Fibroblast of the conjunctiva (primary cell): ENCODE measurements at places on chromosomes 7 and 10.

GRCh38 chr7:138008588-138009349 is 6.9 kb upstream of the CREB3L2 start:
- no peak for DNase-seq

- DNase-seq: no peak
These were observed 27.7 kb downstream of the LSM5 start for GRCh38 chr7:32462451-32462850.

DNA sequence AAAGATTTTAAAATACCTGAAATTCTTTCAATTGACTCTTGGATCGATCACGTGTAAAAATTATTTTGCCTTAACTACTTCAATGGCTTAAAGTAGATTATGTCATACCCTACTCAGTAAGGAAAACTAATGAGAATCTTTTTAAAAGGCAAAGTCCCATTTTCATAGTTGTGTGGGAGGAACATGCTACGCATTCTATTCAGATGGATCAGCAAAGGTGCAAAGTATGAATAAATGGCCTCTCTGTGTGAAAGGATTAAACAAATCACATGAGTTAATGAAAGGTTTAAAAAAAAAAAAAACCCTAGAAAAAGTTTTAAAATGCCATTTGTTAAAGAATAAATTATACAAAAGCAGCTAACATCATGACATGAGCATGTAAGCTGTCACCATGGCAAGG is 77.1 kb downstream of the ENO4 start:
- DNase-seq: no peak

DNA sequence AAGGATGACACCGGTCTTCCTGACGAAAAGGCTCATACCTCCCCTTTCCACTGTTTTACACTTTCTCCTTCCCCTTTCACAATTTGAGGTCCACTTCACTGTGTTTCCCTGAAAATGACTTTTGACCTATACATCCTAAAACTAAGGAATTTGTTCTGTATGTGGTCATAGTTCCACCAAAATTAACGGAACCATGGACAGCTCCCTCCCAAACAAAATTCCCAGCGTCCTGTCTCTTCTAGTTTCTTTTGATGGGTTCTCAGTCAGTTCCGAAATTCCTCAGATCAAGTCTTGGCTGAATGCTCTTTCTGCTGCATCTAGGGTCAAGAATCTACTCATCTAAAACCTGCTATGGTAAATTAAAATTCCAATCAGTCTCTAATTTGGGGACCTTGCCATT is 1191.9 kb downstream of the CNTNAP2 start:
- no peak for DNase-seq

- peak; percentile 62 for DNase-seq
These were observed 85.1 kb downstream of the SUGCT start for GRCh38 chr7:40219917-40220316.

DNA sequence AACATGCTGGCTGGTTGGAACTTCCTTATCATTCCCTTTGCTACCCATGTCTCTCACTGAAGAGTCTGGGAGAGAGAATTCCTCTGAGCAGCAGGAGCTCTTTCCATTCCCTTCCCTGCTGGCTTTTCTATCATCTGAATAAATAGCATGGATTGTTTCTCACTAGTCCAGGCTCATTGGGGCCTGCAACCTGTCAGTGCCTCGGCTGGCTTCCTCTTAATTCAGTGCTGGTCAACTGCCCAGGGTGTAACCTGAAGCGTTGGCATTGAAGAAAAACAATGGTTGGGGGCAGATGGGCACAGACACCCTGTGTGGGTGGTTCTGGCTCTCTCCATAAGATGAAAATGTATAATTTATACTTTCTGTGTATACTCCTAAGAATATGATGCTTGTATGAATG is 155.6 kb downstream of the ANLN start:
- no peak for DNase-seq

- DNase-seq: peak; percentile 71
These were observed 11.5 kb downstream of the TMEM176B start for GRCh38 chr7:150788474-150789269.

- DNase-seq: no peak
These were observed 5.8 kb downstream of the FBH1 start for GRCh38 chr10:5895804-5896203.

DNA sequence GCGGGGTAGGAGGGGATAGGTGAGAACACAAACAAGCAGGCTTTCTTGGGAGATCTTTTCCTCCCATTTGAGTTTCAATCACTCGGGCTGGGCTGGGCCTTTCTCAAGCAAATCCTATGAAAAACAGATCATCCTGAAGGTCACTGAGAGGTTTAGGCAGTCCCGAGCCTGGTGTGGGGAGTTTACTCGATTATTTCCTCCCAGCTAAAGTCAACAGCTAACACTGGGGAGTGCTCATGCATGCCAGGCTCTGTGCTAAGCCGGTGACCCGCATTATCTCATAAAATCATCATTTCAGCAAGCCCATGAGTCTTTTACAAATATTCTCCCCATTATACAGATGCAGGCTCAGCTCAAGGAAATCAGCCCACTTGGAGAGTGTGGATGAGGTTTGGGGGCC is 85.0 kb upstream of the PAX2 start:
- no peak for DNase-seq

GRCh38 chr7:47587351-47587750 is 5.4 kb upstream of the TNS3 start:
- DNase-seq: no peak

GRCh38 chr10:28644647-28645046 is 32.7 kb upstream of the BAMBI start:
- DNase-seq: no peak

DNA sequence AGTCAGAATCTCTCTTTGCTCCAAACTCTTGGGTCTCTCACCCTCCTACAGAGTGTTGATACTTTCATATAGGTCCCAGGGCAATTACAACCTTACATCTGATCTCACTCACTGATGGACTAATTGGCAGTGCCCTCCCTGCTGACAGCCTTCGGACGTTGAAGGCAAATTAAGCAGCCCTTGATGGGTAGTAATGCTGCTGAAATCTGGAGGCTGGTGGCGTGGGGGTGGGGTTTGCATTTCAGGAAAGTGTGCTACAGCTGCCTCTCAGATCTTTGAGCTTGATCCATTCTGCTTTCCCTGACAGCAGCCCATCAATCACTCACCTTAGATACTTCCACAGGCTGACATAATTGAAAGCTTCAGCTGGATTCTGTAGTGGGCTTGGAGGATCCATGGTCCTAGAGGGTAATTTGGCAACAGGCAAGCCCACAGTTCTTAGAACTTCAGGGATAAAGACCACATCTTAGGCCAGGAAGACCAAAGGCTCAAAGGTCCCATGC is 349.1 kb upstream of the PODXL start:
- DNase-seq: no peak

- DNase-seq: no peak
These were observed 811 bp downstream of the CDK5 start for GRCh38 chr7:151056666-151057505.

DNA sequence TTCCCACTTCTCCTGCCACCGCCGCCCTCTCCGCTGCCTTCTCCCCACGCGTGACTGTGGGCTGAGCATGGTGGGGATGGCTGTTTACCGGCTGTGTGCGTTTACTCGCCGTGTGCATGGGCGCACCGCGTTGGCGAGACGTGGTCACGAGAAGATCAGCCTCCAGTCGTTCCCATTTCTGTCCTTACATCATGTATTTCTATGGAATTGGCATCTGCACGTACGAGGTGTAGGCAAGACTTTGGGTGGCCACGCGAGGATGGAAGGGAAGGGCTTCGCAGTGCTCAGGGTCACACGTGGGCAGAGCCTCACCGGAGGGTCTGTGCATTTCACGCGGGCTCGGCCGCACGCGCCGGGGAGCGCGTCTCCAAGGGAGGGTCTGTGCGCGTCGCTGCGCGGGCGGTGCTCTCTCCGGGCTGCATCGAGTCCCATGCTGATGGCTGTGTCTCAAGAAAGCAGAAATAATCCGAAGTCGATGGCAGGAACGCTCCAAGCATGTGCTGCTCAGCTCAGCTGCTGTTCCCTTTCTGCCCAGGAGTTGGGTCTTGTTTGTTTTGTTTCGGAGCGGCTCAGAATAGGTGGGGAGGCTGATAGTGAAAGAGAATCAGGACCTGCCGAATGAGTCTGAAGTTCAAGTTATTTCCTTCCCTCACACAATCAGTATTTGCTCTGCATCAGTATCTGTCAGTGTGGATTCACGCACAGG is 973 bp downstream of the CAMK1D start:
- DNase-seq: no peak

GRCh38 chr10:50503661-50504320 is 120.0 kb downstream of the SGMS1 start:
- no peak for DNase-seq

GRCh38 chr10:77576444-77577032 is 61.1 kb downstream of the KCNMA1 start:
- no peak for DNase-seq

DNA sequence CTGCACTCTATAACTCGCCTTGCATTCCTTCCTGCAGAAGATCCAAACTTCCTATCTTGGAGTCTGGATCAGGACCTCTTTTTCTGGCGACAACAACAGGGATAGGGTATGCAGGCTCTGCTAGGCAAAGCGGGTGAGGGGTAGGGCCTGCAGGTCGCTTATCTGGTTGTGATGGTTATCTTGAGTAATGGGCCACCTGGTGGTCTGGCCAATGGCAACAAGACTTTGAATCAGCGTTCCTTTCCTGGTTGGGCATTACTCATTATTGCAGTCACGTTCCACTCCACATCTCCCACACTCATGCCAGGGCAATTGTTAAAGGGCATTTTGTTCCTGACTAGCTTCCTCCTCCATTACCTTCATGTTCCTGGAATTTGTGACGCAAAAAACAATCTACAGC is 48.4 kb upstream of the PLXDC2 start:
- no peak for DNase-seq

DNA sequence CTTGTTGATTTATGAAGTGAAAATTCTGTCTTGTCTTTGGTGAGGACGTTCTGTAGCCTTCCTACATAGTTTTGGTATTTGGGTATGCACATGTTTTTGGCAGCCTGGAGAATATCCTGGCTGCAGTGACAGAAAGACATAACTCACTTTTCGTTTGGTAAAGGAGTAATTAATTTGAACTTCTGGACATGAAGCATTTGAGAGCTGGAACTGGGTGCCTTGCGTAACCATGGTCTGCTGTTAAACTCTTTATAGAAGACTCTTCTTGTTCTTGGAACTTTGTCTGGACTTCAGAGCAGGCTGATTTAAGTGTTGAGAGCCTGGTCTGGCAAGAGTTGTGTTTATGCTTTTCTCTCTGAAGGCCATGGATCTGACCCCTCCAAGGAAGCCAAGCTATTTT is 231.3 kb downstream of the LRMDA start:
- peak; percentile 28 for DNase-seq

DNA sequence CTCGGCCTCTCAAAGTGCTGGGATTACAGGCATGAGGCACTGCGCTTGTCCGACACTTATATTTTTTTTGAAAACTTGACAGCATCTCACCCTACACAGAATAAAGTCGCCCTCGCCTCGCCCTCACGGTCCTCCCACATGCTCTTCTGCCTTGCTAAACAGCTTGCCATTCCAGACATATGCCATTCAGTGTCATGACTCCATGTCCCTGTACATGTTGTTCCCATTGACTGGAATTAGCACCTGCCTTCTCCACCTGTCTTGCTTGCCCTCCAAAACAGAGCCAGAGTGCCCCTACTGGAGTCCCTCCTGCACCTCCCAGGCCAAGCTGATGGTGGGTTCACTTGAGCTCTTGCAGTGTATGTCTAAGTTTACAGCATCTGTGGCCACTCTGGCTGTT is 6.2 kb downstream of the NIPSNAP2 start:
- DNase-seq: no peak

- DNase-seq: no peak
These were observed 103.9 kb downstream of the LRRC4 start for GRCh38 chr7:127927348-127927696.

DNA sequence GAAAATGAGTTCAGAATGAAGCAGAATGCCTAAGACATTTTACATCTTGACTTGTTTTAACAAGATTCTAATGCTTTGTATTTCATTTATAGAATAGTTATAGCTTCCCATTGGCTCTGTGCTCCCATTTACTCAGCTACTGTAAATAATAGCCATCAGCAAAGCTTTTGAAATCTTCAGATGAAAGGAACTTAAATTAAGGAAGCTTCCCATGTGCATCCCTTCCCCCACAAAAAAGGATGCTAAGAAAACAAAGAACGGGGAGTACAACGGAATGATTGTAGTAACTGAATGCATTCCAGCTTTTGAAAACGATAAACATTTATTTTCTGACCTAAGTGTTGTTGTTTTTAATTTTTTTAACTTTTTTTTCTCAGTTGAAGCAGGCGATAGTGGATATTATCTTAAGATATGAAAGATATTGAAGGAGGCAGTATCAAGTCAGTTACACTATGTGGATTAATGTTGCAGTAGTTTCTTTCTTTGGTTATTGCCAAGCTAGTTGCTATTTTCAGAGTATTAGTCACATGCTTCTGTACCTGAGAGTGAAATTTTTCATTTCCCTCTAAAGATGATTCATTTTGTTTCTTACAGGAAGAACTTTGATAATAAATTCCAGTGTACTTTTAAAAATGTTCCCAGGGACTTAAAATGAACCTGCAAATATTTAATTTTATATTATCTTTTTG is 129.2 kb downstream of the KCND2 start:
- no peak for DNase-seq

GRCh38 chr7:22787951-22788350 is 34.7 kb downstream of the TOMM7 start:
- DNase-seq: no peak

GRCh38 chr7:26046150-26046549 is 105.8 kb upstream of the NFE2L3 start:
- no peak for DNase-seq

DNA sequence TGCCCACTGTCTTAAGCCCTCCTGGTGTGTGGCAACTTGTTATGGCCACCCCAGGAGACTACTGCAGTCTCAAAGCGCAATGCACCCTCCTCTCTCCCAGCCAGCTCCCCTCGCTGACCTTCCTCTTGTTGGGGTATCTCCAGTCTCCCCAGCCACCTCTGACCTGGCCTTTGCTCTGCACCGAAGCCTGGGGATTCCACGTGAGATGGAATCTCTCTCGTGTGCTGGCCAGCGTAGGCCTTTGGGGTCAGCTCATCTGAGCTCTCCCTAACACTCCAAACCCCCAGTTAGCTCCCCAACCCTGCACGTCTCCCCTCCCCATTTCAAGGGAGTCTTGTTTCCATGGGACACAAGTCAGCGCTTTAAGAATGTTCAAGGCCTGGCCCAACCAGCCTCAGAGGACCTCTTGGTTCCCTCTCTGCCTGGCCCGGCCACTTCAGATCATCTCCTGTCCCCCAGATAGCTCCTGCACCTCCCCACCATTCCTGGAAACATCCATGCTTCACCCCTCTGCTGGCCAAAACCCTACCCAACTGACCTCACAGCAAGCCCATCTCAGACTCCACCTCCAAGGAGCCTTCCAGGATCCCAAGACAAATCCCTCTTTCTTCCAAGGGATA is 11.2 kb downstream of the ITPRIP start:
- DNase-seq: no peak

DNA sequence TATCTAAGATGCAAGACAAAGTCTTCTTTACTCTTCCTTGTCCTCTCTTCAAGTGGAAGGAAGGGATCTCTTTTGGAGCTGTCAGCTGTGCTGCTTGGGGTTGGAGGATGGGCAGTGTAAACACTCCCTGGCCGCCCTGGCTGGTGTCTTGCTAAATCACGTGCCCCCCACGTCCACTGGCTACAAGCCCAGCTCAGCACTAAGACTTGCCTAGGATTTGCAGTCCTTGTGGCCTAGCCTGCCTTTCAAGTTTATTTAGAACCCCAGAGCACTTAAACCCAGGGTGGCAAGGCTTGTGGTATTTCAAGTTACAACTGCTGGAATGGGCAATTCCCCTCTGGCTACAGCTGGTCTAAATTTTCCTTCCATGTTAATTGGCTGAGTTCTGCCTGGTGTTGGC is 272.4 kb upstream of the MYO3A start:
- DNase-seq: no peak

GRCh38 chr10:5565671-5566581 is 41.2 kb downstream of the CALML3 start:
- DNase-seq: no peak
